ENCODE measurements at places on chromosomes 12 and 14. TPM values are rescaled to one million over a fixed set of nuclear protein-coding genes. Genes with fewer than 3 reads are reported as not detected.

The LMNTD1 gene
- not detected for total RNA-seq

The PRIMA1 gene
- 2.3 TPM for total RNA-seq

The PZP gene
- total RNA-seq, result not detected

The LRTM2 gene
- not detected for total RNA-seq

The RDH16 gene
- total RNA-seq, result 0.31 TPM

The FBLN5 gene
- 1.0 TPM for total RNA-seq

The REP15 gene
- total RNA-seq, result 1.3 TPM

The PLEK2 gene
- total RNA-seq, result not detected

The SLC25A47 gene
- 0.13 TPM for total RNA-seq

The RIMKLB gene
- 80.2 TPM for total RNA-seq

The KLRB1 gene
- not detected for total RNA-seq

The TAC3 gene
- 4.4 TPM for total RNA-seq

The DIO3 gene
- 0.20 TPM for total RNA-seq

Measured in H9 (cell line).